ENCODE measurements at places on chromosomes 16 and 17. TPM values are rescaled to one million over a fixed set of nuclear protein-coding genes. Genes with fewer than 3 reads are reported as not detected.

Gene GPR139
- not detected for total RNA-seq

Gene PARD6A
- total RNA-seq, result 6.4 TPM

Gene TEX14
- 0.22 TPM for total RNA-seq

DNA sequence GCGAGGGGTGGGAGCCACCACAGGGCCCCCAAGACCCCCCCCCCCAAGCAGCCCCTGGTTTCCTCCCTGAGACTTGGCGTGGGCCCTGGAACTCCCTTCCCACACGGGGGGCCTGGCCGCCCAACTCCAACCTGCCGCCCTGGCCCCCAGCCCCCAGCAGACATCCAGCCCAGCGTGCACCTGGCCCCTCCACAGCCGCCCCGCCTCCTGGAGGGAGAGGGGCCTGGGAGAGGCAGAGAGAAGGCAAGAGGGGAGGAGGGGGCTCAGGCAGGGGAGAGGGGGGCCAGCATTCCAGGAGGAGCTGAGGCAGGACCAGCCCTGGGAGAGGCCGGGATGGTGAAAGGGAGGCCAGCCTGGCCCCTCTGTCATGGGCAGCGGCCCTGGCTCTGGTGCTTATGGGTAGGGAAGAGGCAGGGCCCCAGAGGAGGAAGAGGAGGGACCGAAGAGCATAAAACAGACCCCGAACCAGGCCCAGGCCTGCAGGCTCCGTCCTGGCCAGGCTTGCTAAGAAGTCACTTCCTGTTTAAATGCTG, 16.7 kb downstream of the IL34 start:
- DNase-seq, result no peak

DNA sequence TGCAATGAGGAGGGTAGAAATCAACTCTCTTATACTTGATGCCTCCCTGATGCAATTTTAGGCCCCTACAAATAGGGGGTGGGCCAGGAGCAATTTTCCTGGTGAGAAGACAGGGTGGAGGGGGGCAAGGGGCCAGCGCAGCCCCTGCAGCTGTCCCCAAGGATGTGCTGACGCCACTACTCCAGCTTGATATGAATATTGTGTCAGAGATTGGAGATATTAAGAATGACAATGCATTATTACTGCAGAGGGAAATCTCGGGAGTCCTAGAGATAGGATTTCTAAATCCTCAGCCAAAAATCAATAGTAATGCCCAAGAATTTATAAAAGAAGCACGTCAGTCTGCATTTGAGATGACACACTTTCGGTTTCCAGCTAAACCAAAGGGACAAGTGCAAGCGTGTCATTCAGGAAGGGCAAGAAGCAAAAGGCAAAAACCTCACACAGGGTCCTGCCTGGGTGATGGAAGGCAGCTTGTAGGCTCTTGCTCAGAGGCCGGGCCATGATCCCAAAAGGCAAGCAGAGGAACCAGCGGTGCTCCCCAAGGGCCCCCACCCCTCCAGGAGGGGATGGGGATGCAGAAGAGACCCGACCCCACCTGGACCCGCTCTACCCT, 178.8 kb downstream of the C16orf78 start:
- DNase-seq, result no peak
